ENCODE measurements at places on chromosomes 2 and 18.

DNA sequence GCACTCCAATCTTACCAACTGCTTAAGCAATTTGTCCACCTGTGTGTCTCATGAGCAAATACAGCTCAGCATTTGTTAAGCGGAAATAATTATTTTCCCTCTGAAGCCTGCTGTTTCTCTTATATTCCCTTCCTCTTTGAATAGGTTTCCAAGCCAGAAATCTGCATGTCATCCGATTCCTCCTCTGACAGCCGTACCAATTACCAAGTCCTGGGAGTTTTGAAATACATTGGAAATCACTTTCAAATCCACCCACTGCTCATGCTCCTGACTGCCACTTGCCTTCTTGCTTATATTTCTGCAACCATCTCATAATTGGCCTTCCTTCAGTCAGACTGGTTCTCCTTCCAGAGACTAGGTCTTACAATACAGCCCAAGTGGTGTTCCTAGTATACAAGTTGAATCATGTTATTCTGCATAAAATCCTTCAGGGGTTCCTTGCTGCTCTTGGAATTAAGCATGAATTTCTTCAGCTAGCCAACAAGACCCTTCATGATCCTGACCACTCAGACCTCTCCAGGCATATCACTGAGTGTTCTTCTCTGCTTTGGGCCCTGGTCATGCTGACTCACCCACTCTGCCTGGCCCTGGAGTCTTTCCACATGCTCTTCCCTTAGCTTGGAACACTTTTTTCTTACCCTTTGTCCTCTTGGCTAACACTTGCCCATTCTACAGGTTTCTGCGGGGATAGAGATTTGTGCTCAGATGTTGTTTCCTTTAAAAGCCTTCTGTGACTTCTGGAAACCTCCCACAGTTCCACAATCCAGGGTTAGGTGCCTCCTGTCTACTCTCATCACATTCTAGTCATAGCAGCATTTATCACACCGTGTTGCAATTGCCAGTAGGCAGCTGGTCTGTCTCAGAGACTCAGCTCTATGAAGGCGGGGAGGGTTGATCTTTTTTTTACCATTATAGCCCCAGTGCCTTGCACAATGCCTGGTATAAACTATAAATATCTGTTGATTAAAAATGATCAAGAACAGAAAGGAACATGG, 157.6 kb downstream of the ARL6IP6 start:
- no peak for DNase-seq

- no peak for DNase-seq
These were observed 121.4 kb upstream of the COL3A1 start for GRCh38 chr2:188852772-188853171.

- no peak for DNase-seq
These were observed 225.4 kb downstream of the FAM210A start for GRCh38 chr18:13500869-13501542.

- DNase-seq: no peak
These were observed 136.8 kb upstream of the ARL4C start for GRCh38 chr2:234633581-234634230.

DNA sequence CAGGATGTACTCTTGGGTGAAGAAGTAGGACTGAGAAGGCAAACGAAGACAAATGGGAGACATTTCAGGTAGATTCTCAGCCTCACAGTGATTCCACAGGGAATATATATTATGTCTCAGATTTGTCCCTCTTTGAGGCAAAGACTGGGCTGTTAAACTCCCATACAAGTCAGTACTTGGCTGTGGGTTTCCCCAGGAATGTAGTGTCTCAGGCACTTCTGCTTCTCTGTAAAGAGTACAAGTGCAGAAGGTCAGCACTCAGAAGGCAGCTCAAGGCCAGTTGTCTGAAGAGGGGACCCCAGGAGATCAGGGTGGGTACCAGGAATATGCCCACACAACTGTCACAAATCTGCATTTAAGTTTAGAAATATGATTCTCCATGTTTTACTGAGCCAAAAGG, 39.9 kb upstream of the COBLL1 start:
- DNase-seq: no peak

DNA sequence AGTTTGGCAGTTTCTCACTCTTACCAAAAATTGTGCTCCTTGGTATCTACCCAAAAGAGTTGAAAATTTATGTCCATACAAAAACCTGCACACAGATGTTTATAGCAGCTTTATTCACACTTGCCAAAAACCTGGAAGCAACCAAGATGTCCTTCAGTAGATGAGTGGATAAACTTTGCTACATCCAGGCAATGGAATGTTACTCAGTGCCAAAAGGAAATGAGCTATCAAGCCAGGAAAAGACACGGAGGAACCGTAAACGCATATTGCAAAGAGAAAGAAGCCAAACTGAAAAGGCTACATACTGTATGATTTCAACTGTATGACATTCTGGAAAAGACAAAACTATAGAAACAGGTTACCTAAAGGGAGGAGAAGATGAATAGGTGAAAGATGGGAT, 36.1 kb downstream of the TMEM163 start:
- no peak for DNase-seq

GRCh38 chr2:8558096-8558495, 123.8 kb upstream of the ID2 start:
- DNase-seq: no peak

GRCh38 chr2:149068996-149069888, 30.7 kb downstream of the LYPD6B start:
- DNase-seq: no peak

GRCh38 chr2:77421971-77422370, 100.2 kb downstream of the LRRTM4 start:
- DNase-seq: no peak

- DNase-seq: no peak
These were observed 8.9 kb downstream of the GDF7 start for GRCh38 chr2:20675701-20676352.

GRCh38 chr2:19883486-19883885, 18.3 kb downstream of the TTC32 start:
- DNase-seq: no peak

DNA sequence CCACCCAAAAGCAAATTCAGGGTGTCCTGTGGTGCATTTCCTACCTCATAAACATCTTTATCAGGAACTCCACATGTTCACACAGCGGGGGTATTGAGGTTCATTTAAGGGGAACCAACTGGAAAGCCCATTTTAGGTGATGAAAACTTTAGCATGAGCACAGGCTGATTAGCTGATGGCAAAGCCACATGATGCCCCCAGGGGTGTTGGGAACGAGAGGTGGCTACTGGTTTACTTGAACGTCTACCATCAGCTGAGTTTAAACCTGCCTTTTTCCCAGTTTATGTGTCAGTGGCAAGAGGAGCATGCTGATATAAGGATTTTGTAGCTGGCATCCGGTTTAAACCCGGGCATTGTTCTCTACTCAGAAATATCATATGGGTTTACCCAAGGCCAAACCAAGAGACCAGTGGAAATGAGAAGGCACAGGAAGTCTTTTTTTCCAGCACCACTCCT, 54.5 kb upstream of the UPP2 start:
- DNase-seq: peak; percentile 45

GRCh38 chr18:63178971-63179370, 140.6 kb downstream of the BCL2 start:
- DNase-seq: no peak

- no peak for DNase-seq
These were observed 32.2 kb upstream of the PIK3C3 start for GRCh38 chr18:41922841-41923240.

DNA sequence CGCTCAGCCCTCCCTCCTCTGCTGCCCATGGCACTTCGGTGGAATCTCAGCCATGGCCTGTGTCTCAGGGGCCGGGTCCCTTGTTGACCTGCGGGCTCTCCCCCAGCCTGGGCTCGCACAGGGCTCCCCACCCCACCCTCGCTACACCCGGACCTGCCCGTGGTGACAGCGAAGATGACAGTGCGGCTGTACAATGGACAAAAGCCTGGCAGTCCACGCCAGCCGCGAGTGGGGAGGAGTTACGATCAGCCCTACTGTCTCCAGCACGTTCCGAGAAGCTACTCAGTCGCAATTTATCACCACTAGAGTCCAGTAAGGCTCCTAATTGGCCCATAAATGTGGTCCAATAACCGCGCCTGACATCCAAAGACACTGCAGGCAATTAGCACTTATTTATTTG, 31.6 kb downstream of the GBX2 start:
- no peak for DNase-seq

DNA sequence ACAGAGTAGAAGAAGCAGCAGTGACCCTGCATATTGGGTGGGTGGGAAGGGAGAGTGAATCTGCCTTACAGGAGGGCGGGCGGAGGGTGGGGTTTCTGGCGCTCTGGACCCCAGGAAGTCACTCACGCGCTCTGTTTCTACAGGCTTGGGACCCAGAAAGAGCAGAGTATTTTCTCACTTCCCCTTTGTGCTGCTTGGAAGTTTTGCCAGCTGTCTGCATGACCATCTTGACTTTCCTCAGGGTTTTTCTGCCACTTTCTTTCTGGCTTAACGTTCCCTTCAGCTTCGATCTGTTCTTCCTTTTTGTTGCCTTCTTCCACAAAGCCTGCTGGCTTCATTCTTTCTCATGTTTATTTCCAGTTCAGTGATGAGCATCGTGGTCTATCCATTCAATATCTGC, 383.1 kb downstream of the GALR1 start:
- DNase-seq: no peak

- DNase-seq: no peak
These were observed 518.2 kb upstream of the ZEB2 start for GRCh38 chr2:145038041-145038525.

- DNase-seq: peak; percentile 42
These were observed 119.4 kb downstream of the CYRIA start for GRCh38 chr2:16546128-16546754.

DNA sequence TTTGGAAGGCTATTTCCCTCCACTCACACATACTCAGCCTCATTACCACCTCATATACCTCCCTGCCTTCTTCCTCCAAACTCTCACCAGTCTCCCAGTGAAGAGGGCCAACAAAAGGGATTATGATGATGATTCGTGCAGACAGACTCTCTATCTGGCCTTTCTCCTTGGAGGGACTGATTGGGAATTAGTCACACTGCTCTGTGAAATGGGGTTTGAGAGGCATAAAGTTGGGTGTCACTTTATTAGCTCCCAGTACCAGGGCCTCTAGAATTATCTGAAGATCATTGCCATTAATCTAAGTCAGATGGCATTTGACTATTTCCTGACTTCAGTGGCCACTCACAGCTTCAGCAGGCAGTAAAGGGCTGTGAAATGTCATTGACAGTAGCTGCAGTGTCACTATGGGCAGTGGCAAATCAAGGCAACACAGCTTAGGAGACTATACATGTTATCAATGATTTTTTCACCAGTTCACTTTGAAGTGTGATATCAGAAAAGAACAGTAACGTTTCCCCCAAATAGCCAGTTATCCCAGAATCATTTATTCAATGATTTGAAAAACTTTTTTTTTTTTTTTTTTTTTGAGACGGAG, 17.4 kb downstream of the CNRIP1 start:
- no peak for DNase-seq

DNA sequence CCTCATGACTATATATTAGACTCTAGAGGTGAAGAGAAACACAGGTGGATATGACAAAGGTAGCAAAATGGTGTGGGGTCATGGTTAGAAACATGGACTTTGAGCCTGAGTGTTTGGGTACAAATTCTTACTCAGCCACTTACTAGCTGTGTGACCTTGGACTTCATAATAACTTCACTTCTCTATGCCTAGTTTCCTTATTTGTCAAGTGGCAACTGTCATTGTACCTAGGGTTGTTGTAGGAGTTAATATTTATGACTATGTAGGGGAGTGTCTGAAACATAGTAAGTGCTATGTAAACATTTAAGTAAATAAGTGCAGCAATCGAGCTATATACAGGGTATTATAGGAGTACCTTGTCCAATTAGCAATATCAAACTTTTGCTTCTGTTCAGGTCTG, 49.7 kb upstream of the RAPH1 start:
- no peak for DNase-seq

DNA sequence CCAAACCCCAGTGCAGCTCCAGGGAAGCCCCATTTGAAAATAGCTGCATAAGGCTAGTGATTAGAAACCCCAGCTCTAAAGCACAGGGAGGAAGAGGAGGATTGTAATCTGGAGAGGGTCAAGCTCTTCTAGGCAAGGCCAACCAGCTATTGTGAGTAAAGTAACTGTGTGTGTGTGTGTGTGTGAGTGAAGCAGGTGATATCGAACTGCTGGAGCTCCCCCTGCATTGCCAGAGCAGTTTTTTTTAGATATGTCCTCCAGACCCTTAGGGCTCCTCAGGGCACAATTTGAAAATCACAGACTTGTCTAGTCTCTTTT, 177.4 kb upstream of the NABP1 start:
- DNase-seq: no peak

- DNase-seq: no peak
These were observed 3.1 kb downstream of the PKDCC start for GRCh38 chr2:42050703-42051542.

All from K562 (cell line).